ENCODE measurements at places on chromosomes 3 and 15. TPM values are rescaled to one million over a fixed set of nuclear protein-coding genes. Genes with fewer than 3 reads are reported as not detected.

Gene HTR3E
- total RNA-seq: not detected

Gene USP50
- total RNA-seq: 1.3 TPM

Gene CAMP
- not detected for total RNA-seq

Gene USF3
- total RNA-seq: 7.7 TPM

DNA sequence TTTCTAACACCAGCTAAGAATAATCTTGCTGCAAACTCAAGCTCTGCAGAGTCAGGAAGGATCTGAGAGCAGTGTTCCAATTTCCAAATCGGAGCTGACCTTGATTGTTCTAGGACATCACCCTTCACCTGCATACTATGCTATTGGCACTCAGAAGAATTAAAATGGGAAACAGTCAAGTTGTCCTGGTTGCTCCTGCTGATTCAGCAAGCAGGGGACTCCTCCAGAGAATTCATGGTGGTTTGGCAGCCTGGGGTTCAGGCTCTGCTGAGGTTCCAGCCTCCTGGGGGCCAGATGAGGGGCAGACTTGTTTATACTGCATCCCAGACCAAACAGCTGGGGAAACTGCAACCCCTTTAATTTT, 213.7 kb upstream of the ADAMTS9 start:
- no peak for DNase-seq

Gene AHSG
- total RNA-seq: not detected

Gene GOLGA6D
- not detected for total RNA-seq

DNA sequence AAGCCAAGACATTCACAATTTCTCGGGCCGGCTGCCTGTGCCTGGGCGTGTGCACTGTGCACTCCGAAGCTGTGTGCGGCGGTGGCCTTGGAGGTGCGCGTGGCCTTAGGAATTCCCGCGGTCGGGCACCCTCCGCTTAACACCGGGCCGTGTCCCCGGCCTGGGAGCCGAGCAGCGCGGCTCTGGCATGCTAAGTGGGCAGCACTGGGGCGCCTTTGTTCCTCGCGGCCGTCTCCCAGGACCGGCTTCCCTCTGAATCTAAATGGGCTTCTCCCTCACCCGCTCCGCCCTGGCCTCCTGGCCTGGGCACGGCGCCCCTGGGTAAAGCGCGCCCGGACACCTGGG, 498 bp upstream of the ARNT2 start:
- DNase-seq: no peak

DNA sequence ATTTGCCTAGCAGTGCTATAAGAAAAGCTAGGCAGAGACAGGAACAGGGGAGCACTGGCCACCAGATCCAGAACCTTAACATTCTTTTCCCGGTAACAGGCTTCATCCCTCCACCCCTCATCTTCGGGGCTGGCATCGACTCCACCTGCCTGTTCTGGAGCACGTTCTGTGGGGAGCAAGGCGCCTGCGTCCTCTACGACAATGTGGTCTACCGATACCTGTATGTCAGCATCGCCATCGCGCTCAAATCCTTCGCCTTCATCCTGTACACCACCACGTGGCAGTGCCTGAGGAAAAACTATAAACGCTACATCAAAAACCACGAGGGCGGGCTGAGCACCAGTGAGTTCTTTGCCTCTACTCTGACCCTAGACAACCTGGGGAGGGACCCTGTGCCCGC, 231.0 kb upstream of the ST8SIA2 start:
- no peak for DNase-seq

DNA sequence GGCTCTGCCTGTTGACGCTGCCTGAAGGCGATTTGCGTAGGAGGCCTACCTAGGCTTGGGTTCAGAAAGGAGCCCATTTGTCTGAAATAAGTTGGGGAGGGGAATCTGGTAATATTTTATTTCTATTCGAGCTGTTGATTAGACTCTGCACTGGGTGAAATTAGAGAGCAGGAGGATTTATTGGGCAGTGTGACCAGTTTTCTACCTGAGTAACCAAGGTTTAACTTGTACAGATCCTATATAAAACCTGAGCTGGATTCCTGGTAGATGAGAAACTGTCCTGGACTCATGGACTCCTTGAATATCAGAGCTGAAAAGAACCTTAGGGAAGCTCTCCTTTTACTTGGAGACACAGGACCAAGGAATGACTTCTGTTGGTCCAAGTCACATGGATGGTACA, 19.6 kb upstream of the GPR156 start:
- no peak for DNase-seq

Gene SLC22A13
- total RNA-seq: 0.43 TPM

DNA sequence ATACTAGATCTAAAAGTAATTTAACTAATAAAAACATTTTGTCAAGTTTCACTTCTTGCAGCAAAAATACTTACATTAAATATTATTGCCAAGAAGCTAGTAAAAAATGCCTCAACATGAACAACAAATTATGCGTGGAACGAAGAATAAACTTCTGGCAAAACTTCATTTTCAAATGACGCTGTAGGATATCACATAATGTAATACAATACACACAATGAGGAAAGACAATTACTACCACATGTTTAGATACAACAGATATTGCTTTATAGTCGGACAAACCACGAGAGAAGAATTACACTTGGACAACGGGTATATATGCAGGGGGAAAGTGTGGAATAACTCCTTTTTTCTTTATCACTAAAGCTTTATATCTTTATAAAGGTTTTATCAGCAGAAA, 21.6 kb downstream of the P3H2 start:
- no peak for DNase-seq

DNA sequence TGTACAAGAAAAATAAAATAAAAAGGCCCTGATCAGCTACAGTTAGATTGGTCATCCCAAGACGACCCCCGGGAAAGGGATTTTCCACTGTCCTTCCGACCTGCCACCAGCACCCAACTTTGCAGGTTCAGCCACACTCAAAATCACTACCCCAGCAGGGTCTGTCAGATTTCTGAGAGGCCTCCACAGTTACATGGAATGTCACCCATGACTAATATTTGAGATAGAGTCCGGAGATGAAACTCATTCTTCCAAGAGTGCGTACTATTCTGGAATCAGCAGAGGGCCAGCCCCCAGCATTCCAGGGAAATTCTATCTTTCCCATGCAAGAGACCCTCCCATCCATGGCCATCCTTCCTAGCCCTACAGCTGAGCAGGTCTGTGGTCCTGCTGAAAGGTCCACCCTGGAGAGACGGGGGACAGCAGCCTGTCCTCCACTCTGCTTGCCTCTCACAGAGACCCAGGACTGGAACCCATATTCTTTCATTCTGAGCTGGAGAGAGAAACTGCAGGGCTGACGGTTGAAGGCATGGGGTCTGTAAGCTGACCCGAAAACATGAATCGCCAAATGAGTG, 5.8 kb downstream of the LIPC start:
- DNase-seq: no peak

- DNase-seq: no peak
These were observed 108.4 kb downstream of the SERPINI1 start for GRCh38 chr3:167843886-167844285.

DNA sequence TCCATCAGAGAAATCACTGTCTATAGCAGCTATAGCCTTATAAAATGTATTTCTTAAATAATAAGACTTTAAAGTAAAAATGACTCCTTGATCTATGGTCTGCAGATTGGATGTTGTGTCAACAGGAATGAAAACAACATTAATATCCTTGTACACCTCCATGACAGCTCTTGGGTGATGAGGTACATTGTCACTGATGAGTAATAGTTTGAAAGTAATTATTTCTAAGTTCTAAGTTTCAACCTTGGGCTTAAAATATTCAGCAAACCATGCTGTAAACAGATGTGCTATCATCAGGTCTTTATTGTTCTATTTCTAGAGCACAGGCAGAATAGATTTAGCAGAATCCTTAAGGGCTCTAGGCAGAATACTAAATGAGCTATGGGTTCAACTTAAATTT, 568.2 kb upstream of the BCHE start:
- DNase-seq: peak; percentile 6

Gene SYNM
- total RNA-seq: 8.4 TPM

Gene MOBP
- total RNA-seq: not detected

DNA sequence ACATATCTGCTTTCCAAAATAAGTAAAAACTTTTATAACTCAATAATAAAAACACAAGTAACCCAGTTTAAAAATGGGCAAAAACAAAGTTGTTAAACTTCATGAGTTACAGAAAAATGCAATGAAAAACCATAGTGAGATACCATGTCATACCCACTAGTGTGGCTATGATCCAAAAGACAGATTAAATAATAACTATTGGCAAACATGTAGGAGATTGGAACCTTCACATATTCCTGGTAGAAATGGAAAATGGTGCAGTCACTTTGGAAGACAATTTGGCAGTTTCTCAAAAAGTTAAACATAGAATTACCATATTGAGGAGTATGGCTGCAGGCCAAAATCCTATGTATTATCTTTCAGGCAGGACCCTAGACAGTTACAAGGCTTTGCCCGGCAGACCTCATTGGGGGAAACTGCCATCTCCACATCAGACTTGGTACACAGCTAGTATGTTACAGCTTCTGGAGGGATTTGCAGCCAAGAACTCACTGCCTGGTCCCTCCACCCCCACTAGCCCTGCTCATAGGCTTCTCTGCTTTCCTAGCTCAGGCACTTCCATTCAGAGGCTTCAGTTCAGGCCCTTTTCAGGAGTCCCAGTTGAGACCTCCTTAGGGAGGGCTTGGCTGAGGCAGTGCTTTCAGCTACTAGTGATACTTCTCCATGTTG, 147.8 kb downstream of the NEK10 start:
- no peak for DNase-seq

Gene CCR3
- total RNA-seq: not detected

- no peak for DNase-seq
These were observed 289.5 kb downstream of the GABRG3 start for GRCh38 chr15:27260523-27260922.

DNA sequence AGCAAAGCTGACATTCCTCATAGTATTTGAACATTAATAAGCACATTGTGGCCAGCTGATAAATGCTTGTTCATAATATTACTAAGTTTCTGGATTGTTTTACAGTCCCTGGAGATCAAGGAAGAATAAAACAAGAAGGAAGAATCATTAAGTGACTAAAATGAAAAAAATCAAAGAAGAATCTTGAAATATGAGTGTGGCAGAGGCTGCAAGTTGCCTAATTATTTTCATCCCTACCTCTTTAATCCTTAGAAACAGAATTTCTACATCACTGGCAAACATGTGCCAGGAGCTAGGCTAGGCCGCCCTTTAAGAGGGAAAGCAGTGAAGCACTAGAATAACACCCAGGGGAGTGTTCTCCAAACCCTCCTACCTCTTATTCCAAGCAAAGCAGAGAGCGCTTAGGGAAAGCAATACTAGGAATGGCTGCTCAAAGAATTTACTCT, 98.9 kb downstream of the MAGI1 start:
- DNase-seq: no peak

GRCh38 chr3:117626577-117626976, 917.0 kb downstream of the TUSC7 start:
- no peak for DNase-seq

Gene SGO1
- total RNA-seq: 7.8 TPM

Gene MPI
- 38.0 TPM for total RNA-seq

DNA sequence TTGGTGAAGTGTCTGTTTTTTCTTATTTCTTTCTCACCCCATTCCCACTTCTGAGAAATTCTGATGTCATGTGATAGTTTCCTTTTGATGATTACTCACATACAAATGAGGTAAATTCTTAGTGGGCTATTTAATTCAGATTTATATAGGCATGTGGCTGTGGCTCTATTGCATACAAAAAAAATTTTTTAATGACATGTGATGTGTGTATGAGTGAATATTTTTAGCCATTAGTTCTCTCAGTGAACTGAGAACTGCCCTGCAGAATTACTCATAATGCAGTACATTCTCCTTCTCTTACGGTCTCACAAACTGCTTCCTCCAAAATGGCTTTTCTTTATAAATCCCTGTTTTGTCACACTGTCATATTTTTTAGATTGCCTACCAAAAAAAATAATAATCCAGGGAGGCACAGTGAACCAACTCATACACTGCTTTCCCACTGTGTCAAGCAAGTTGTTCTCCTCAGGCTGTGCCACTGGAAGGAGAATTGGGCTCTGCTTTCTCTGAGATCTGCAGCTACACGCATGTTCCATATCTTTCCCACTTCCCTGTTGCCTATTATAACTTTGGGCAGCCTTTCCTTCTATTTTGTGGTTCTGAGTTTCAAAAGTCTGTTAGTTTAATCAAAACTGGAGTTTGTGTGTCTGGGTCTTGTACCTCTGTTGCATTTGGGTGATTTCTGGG, 415.7 kb upstream of the THBS1 start:
- DNase-seq: no peak

Gene GRK7
- not detected for total RNA-seq

GRCh38 chr15:89847101-89847500, 32.4 kb upstream of the ANPEP start:
- no peak for DNase-seq

Gene NR1I2
- total RNA-seq: under 0.01 TPM

Gene PLCH1
- total RNA-seq: 14.2 TPM

Gene MCTP2
- 2.2 TPM for total RNA-seq

Gene RPL32
- total RNA-seq: 409 TPM

GRCh38 chr3:25349095-25349494, 79.0 kb upstream of the RARB start:
- no peak for DNase-seq

Gene BDH1
- total RNA-seq: 4.8 TPM

GRCh38 chr15:69753867-69754266, 301.2 kb downstream of the RPLP1 start:
- DNase-seq: no peak

DNA sequence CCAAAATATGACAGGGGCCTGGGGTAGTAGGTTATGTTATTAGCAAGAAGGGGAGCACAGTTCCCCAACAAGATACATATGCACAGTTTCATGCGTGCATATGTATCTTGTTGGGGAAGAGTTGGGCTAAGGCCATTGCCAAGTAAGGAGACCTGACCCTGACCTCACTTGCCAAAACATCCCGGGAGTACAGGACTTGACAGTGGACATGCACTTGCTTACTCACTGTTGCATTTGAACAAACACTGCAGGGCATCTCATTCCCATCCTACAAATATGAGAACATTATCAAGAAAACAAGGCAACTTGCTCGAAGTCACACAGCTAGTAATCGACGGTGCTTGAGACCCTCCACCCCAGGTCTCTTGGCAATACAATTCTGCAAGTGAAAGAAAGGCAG, 4.8 kb upstream of the CAMP start:
- DNase-seq: peak; percentile 41

DNA sequence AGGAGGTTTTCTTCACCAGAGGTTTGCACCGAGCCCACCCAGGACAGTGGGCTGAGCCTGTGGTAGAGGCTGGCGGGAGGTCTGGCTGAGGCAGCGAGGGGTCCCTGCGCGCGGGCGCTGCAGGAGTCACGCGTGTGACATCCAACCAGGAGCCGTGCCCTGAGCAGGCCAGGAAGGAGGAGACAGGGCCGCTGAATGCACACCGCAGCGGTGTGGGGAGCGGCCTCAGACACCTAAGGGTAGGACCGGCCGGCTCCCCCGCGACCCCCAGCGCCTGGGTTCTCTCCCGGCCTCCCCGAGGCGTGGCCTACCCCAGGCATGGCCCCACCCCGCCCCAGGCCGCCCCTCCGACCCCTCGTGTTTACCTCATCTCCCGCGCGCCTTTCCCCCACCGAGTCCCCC, 412 bp downstream of the SLC41A3 start:
- DNase-seq: peak; percentile 39

GRCh38 chr3:134535186-134535970, 49.5 kb downstream of the CEP63 start:
- DNase-seq: no peak

Gene FEZF2
- total RNA-seq: not detected

Gene CFAP92
- total RNA-seq: not detected

Measured in fibroblast of villous mesenchyme (primary cell).